ENCODE measurements at places on chromosomes 1 and 21. TPM values are rescaled to one million over a fixed set of nuclear protein-coding genes. Genes with fewer than 3 reads are reported as not detected.

AQP10 gene
- not detected for total RNA-seq

KAZN gene
- total RNA-seq, result 1.1 TPM

DNA sequence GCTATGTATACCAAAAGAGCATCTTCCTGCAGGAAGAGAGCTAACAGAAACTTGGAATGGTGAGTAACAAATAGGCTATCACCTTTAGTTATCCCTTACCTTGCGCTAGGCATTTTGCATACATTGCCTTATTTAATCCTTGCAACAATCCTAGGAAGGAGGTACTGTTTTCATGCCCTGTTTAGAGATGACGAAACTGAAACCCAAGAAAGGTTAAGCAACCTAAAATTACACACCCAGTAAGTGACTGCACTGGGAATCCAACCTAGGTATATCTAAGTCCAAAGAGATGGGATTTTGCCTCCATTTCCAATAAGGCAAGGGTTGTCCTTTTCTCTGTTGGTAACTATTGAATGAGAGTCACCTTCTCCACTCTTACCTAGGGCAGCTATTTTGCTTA, 144.5 kb downstream of the TM2D1 start:
- no peak for DNase-seq

DNA sequence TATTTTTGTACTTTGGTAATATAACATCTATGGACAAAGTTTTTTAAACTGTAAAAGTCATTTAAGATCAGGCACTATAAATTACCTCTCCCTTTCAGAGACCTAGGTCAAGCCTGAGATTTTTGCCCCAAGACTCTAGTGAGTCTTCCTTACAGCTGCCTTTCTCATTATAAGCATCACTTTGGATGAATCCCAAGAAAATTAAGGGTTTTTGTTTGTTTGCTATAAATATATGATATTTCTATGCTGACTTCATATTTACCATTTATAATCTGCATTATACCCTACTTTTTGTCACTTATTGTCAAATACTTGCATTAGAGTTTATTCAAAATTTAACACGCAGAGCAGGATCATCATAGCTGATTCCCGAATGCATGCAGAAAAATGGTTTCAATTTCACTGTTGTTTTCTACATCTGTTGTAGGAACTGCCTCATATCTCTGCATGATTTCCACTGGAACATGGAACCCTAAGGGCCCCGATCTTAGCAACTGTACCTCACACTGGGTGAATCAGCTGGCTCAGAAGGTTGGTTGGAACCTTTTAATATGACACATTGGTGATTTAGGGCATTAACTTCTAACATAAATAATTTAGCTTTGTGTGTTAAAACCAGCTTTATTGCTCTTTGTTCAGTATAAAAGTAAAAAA, 150.0 kb downstream of the ADGRL2 start:
- DNase-seq, result no peak

All from activated CD8-positive, alpha-beta T cell treated with anti-CD3 and anti-CD28 coated beads, Interleukin-2, amount 10 ng/mL, durations not matched to agents 7 days and 5 days (primary cell).